ENCODE measurements at places on chromosomes 1 and 21. TPM values are rescaled to one million over a fixed set of nuclear protein-coding genes. Genes with fewer than 3 reads are reported as not detected.

C1orf87 gene
- polyA plus RNA-seq: not detected

UBL4B gene
- not detected for polyA plus RNA-seq

NTNG1 gene
- polyA plus RNA-seq: 4.9 TPM

NGF gene
- polyA plus RNA-seq: 1.4 TPM

GRCh38 chr1:184567009-184567408 is 180.2 kb downstream of the C1orf21 start:
- no peaks in the 10 kb centered on the region for H3K27me3 ChIP-seq
- no peaks in the 10 kb centered on the region for H3K36me3 ChIP-seq

DNA sequence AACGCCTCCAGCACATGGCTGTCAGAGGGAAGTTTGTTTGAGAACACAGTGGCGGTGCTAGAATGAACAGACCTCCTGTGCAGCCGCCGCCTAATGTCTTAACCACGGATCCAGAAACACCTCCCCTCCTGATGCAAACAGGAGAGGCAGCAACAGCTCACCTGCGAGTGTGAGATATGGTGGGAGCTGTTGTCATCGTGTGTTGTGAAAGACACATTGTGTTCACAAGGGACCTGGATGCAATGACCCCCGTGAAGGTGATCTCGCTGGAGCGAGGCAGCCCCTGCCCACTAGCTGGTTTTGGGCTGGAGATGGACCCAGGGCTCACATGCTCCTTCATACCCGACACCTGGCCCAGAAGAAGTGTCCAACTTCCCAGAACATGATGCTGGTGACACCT is 315.3 kb upstream of the C1orf174 start:
- no peak overlapping the region for H3K4me3 ChIP-seq
- no peak overlapping the region for H3K27ac ChIP-seq

DNA sequence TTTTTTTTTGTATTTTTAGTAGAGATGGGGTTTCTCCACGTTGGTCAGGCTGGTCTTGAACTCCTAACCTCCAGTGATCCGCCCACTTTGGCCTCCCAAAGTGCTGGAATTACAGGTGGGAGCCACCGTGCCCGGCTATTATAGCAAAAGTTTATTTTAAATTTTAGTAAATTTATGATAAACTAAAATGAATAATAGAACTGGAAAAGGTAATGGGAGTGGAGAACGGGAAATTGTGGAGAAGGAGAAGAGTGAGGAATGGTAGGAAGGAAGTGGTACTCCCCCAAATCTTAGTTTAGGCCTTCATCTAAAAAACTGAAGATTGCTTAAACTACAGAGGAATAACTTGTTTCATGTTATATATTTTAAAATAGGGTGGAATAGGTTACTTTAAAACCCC is 7.6 kb upstream of the PI4KB start:
- H3K27me3 ChIP-seq: no peaks in the 10 kb centered on the region
- H3K27ac ChIP-seq: no peak overlapping the region
- no peak for DNase-seq

DNA sequence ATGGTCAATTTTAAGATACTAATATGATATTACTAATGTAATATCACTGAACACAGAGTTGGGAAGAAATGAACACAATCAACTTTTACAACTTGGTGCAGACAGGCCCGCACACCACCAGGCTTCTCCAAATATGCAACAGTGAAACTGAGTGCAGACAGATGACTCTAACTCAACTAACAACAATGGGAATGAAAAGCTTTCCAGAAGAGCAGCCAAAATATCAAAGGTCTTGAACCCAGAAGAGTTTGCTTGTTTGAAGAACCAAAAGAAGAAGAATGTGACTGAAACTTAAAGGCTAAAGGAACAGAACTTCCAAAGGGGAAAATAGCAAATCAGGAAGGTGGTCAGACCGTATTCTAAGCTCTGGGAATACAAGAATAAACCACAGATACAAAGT is 89.8 kb upstream of the COL11A1 start:
- no peak overlapping the region for H3K4me3 ChIP-seq
- DNase-seq: no peak
- no peaks in the 10 kb centered on the region for H3K4me1 ChIP-seq
- H3K27me3 ChIP-seq: no peaks in the 10 kb centered on the region
- no peak overlapping the region for H3K27ac ChIP-seq

- H3K27ac ChIP-seq: no peak overlapping the region
- no peaks in the 10 kb centered on the region for H3K27me3 ChIP-seq
- DNase-seq: no peak
- H3K4me1 ChIP-seq: no peaks in the 10 kb centered on the region
Observed at GRCh38 chr1:14980621-14981218, 172.8 kb upstream of the TMEM51 start.

GRCh38 chr1:223848536-223848935 is 2.8 kb upstream of the TP53BP2 start:
- no peak overlapping the region for H3K27ac ChIP-seq
- no peak for DNase-seq
- H3K36me3 ChIP-seq: no peaks in the 10 kb centered on the region
- H3K4me3 ChIP-seq: no peak overlapping the region

DNA sequence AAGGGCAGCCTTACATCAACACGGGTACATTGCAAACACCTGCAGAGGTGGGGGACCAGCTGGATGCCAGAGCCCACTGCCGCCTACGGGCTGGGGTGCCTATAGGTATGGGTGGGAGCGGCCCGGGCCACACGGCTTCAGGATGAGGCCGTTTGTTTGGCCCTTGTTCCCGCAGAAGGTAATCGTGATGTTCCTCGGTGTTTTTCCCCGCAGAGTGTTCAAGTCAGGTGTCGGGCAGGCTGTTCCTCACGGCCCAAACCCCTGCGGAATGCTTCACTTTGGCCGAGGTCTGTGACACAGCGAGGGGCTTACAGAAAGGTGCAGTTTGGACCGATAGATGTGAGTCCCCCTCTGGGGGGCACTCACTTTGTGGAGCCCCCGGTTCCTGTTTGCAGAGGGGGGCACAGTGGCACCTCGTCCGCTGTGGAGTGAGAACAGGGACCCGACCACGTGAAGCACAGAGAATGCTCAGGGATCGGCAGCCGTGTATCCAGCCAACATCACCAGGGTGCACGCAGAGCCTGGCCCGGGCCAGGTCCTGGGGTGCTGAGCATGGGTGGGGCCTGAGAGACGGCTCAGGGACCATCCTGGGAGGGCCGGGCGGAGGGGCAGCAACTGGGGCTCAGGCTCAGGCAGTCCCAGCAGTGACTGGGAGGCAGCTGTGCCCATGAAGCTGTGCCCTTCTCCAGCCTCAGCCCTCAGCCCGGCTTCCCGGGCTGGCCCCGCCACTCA is 453 bp upstream of the TTLL10 start:
- DNase-seq: no peak
- peaks cover 17% of the 10 kb centered on the region for H3K36me3 ChIP-seq
- H3K4me1 ChIP-seq: peaks cover 14% of the 10 kb centered on the region

- peaks cover 27% of the 10 kb centered on the region for H3K4me1 ChIP-seq
- no peak for DNase-seq
- no peaks in the 10 kb centered on the region for H3K36me3 ChIP-seq
- H3K27me3 ChIP-seq: peaks cover 98% of the 10 kb centered on the region
- H3K27ac ChIP-seq: no peak overlapping the region
Observed at GRCh38 chr1:118984086-118984721, 3.9 kb downstream of the TBX15 start.

DNA sequence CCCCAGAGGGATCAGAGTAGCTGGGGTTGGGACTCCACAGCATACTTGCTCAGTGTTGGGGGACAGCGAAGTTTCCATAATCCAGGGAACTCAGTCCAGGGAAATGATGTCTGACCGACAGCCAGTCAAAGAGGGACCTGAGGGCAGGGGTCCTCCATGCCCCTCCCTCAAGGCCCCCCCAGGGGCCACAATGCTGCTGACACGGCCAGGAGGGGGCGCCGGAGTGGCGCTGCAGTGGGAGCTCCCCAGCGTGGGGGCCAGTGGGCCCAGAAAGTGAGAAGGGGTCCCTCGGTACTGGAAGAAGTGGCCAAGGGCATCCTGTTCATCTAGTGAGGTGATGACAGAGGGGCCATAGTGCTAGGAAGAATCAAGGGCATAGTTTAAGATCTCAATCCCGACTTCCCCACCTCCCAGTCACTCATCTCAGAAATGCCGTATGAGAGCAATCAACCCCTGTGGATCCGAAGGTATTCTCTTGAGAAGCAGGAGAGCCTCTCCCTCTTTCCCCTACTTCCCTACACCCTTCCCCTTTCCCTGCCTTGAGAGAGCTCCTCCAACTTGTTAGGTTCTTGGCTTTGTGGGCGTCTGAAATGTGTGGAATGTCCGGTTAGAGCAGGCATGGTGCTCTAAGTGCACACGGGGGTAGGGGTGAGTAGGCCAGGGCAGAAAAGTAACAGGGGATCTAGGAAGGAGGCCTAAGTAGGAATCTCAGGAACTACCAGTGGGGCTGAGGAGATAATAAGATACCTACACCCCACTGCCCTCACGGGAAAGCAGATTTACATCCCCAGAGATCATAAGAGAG is 4.1 kb downstream of the NUDT17 start:
- no peak overlapping the region for H3K27ac ChIP-seq
- H3K27me3 ChIP-seq: no peaks in the 10 kb centered on the region
- H3K4me1 ChIP-seq: no peaks in the 10 kb centered on the region
- H3K4me3 ChIP-seq: no peak overlapping the region
- peaks cover 54% of the 10 kb centered on the region for H3K36me3 ChIP-seq
- DNase-seq: no peak

DNA sequence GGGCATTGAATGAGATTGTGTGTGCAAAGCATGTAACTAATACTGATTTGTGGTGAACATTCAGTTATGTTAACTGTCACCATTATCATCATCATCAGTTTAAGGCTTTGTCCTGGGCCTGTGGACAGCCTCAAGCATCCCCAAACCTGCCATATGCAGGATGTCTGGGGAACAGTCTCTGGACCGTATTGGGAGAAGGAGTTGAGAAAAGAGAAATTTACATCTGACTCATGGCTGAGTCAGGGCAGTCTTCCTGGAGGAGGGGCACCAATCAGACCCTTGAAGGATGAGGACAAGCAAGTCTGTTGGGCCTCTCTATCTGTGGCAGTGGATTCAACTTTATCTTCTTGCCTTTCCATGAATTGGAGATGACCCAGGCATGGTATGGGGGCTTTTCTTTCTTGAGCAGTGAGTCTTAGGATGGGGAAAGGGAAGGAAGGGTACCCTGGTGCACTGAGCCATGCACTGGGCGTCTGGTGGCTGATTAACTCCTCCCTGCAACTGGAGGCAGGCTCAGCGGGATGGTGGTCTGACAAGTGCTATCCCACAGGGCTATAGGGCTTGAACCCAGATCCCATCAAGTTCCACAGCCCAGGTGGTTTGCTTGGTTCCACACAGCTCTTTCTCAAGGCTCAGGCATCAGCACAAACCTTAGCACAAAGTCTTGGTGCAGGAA is 2.9 kb downstream of the PADI3 start:
- H3K4me1 ChIP-seq: no peaks in the 10 kb centered on the region
- peaks cover 3% of the 10 kb centered on the region for H3K27me3 ChIP-seq
- no peak overlapping the region for H3K4me3 ChIP-seq

- H3K27ac ChIP-seq: no peak overlapping the region
- H3K4me3 ChIP-seq: no peak overlapping the region
- peaks cover under 1% of the 10 kb centered on the region for H3K27me3 ChIP-seq
- DNase-seq: no peak
- H3K36me3 ChIP-seq: no peaks in the 10 kb centered on the region
Observed at GRCh38 chr1:180919183-180919700, 6.5 kb downstream of the KIAA1614 start.

- H3K4me1 ChIP-seq: no peaks in the 10 kb centered on the region
- no peak overlapping the region for H3K4me3 ChIP-seq
- DNase-seq: no peak
- H3K36me3 ChIP-seq: no peaks in the 10 kb centered on the region
- no peak overlapping the region for H3K27ac ChIP-seq
Observed at GRCh38 chr1:100627936-100628335, 90.0 kb downstream of the GPR88 start.

DNA sequence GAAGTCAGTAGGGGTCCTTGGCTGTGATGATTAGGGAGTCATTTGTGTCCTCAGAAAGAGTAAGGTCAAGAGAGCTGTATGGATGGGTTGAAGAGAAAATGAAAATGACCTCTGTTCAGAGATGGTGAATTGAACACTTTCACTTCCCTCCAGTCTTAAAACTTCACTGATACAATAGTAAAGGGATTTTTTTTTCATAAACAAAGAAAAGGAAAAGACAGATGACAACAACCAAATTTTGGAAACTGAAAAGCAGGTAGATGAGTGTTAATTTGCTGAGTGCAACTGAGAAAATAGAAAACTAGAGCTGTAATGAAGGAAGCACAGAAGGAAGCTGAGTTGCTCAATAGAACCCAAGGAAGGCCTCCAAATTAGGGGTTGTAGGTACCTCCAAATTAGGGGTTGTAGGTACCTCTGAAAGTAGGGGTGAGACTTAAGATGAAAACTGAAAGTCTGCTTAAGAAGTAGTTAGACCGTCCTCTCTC is 14.8 kb upstream of the S1PR1 start:
- H3K4me1 ChIP-seq: peaks cover 3% of the 10 kb centered on the region
- no peak for DNase-seq
- no peaks in the 10 kb centered on the region for H3K36me3 ChIP-seq
- peaks cover 2% of the 10 kb centered on the region for H3K27me3 ChIP-seq

- H3K4me3 ChIP-seq: no peak overlapping the region
- H3K36me3 ChIP-seq: no peaks in the 10 kb centered on the region
- DNase-seq: no peak
- H3K27ac ChIP-seq: no peak overlapping the region
- H3K4me1 ChIP-seq: no peaks in the 10 kb centered on the region
- H3K27me3 ChIP-seq: no peaks in the 10 kb centered on the region
Observed at GRCh38 chr1:210645582-210646257, 317.0 kb downstream of the HHAT start.

DNA sequence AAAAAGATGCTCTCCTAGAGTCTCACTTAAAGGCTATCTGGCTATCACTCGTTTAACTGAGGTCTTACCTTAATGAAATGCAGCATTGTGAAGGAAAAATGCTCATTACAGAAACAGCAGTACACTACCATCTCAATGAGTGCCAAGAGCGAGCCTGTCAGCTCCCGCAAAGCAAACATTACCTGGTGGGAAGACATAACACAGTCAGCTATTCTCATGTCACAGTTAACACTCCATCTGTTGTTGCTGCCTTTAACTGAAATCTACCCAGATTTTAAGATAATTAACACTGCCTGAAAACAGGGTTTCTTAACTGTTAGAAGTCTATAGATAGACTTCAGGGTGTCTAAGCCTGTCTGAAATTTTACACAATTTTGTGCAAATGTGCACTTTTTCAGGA is 39.1 kb downstream of the PCSK9 start:
- DNase-seq: no peak
- no peaks in the 10 kb centered on the region for H3K27me3 ChIP-seq
- H3K36me3 ChIP-seq: peaks cover 72% of the 10 kb centered on the region
- no peak overlapping the region for H3K27ac ChIP-seq

DNA sequence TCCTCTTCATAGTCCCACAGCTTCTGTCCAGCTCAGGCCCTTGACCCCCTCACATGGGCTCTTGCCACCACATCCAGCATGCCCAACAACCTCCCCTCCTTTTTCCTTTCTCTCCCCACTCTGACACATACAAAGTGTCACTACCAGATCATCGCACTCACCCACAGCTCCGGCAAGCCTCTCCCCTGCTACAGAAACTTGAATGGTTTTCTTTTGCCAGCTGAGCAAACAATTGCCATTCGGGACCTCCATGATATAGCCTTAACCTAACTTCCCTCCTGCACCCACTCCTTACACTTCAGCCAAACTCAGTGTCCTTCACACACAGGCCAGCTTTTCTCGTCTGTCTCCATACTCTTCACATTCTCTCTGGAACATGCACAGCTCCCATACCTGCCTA is 43.3 kb downstream of the MAB21L3 start:
- H3K36me3 ChIP-seq: no peaks in the 10 kb centered on the region
- H3K4me3 ChIP-seq: no peak overlapping the region
